ENCODE measurements at places on chromosomes 5 and 9.

DNA sequence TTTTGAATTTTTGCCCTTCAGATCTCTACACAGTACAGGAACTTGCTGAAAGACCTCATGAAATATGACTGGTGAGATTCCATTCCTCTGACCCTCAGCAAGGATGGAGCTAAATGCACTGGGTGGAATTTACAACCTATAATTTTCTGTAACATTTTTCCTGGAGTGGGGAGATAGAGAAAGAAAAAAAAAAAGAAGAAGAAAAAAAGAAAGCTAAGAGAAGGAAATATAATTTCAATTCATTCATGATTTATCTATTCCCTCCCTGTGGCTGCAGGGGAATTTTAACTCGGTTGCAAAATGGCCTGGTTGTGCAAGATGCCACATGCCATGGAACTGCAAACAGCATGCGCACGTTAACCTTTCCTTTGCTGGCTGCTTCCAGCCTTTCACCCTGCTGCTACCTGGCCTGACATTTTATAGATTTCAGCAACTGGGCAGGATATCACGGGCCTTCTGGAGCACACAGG, 155.4 kb downstream of the FSTL4 start:
- peak; percentile 21 for DNase-seq

DNA sequence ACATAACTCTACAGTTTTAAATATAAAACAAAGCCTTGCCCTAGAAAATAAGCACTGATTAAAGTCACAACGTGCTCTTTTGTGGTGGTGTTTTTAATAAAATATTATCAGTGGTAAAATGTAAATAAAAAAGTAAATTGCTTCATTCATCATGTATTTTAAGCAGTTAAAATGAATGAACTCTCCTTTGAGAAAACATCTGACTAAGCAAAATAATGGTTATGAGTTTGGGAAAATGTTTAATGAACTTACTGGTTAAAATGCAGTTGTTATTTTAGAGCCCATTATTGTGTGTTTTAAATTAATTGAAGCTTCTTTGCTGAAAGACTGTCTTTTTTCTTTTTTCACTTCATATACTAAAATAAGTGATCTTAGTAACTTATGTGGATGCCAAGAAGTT, 1007.5 kb upstream of the ARRDC3 start:
- DNase-seq = no peak

GRCh38 chr5:82308416-82308815, 30.3 kb upstream of the RPS23 start:
- DNase-seq = no peak

GRCh38 chr9:98318834-98319478, 63.5 kb upstream of the TBC1D2 start:
- DNase-seq = peak; percentile 69

DNA sequence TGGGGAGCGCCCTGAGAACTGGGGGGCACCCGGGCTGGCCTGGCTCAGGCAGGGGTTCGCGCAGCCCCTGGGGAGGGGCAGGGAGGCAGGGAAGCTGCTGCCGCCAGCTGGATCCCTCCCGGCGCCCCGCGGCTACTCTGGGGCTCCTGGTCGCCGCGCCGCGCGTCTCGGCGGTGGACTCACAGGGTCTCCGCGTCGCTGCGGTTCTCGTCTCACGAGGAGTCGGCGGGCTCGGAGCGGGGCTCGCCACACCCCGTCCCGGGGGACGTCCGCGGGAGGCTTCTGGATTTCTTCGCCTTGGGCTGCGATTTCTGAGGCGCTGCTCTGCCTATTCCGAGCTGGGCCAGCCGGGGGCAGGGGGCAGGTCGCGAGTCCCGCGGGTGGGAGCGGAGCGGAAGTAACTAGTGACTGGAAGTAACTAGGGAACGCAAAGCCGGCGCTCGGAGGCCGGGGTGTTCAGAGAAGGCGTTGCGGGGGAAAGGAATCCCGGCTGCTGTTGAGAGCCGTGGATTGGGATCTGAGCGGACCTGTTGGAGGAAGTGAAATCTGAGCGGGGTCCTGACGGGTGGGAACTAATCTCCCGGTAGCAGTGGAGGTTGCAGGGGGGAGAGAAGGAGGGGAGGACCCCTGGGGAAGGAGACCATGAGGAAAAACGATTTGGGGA, 511 bp downstream of the CYSTM1 start:
- DNase-seq = peak; percentile 76

DNA sequence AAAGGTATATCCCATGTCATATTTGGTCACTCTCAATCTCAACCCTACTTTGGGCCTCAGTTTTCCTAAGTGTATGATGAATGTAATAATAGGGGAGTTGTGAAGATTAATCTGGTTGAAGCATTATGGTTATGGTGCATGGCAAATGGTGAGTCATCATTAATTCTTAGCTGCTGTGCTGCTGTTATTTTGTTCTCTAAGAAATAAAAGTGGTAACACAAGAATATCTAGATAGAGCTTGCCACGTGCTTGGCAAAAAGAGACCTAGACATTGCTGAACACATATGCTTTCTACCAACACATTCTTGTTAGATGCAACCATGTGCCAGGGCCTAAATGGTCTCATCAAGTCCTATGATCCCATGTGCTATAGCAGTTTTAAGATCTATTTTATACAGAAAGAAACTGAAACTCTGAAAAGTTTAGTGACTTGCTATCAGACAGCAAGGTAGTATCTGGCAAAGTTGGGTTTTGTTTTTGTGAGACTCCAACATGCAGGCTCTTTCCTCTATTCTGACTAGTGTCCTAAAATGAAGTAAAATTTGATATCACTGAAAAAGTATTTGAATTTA, 699.9 kb upstream of the MEF2C start:
- DNase-seq = no peak

DNA sequence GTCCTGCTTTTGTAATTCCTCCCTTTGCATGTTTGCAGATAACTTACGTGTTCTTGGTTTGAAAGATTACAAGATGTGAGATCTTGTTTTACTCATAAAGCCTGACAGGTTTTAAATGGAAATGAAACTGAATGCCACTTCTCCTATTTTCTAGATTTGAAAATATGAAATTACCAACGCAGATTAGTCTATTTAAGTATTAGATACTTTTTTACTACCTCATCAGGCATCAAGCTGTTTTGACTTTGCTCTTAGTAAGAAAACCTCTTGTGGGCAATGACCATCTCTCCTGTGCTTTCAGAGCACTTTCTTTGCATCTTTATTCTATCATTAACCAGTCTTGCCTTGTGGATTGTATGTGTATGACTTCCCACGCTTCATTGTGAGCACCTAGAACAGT, 3.5 kb downstream of the DMXL1 start:
- DNase-seq = no peak

DNA sequence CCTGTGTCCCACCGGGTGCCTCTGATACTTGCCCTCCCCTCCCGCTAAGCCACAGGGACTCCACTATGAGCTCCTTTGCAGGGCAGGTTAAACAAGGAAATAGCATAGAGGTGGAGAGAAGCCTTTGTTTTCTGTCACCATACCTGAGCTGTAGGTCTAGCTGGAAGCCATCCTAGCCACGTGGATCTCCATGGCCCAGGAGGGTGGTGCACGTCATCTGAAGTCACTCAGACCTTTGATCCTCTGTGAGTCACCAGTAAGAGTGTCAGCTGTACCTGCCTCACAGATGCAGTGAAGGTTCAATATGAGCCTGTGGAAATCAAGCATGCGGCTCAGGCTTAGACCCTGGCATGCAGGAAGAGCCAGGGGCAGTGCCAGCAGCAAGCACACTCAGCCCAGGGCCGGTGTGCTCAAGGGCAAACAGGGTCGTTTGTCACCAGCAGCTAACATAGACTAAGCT, 55.1 kb downstream of the ASS1 start:
- DNase-seq = no peak

DNA sequence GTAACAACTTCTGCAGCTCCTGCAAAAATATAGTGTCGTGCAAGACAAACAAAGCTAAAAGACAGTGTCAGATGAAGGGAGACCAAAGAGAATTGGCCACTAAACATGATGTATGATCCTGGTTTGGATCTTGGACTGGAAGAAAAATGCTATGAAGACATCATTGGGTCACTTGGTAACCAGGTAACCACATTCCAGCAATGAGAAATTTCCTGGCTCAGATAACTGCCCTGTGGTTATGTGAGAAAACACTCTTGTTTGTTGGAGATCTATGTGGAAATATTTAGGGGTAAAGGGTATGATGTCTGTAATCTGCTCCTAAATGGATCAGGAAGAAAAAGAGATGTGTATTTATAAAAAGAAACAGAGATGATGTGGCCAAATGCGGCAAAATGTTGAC, 45.5 kb upstream of the ANKRD33B start:
- peak; percentile 62 for DNase-seq

DNA sequence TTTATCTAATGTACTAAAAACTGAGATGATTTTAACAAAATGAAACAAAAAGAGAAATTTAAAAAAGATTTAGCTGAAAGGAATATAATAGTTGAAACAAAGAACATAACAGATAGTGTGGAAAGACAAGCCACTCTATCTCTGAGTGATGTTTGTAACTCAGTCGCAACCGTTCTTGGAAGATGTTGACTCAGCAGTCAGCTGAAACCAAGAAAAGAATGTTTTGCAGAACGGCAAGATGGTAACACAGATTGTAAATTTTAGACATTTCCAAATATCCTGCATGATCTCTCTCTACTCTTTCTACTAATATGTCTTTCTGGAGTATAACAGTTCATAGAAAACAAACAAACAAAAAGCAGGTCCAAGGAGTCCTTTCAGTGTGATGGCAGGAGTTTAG, 746.1 kb upstream of the CDH6 start:
- no peak for DNase-seq

DNA sequence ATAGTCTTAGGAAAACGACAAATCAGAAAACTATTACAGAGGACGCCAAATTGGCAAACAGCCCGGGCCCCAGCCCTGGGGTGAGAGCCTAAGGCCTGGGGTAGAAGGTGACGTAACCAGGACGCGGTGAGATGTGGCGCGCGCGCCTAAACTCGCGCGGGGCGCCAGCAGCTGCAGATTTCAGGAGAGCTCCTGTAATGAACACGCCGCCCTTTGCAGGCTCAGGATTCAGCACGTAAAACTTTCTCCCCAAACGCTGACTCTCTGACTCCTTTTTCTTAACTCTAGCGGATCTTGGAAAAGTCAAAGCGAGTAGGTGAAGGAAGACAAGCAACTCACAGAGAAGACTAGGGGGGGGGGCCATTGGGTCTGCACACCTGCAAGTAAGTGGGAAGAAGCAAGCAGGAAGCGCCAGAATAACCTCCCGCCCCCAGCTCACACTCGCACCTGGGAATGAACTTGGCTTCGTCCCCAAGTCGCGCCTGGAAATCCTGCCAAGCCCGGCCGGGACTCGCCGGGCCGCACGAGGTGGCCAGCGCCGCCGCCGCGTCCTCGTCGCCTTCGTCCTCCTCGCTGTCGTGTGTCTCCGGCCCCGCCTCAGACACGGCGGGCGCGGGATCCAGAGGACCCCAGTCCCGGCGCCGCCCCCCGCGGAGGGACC, 822 bp downstream of the RASEF start:
- peak; percentile 6 for DNase-seq

DNA sequence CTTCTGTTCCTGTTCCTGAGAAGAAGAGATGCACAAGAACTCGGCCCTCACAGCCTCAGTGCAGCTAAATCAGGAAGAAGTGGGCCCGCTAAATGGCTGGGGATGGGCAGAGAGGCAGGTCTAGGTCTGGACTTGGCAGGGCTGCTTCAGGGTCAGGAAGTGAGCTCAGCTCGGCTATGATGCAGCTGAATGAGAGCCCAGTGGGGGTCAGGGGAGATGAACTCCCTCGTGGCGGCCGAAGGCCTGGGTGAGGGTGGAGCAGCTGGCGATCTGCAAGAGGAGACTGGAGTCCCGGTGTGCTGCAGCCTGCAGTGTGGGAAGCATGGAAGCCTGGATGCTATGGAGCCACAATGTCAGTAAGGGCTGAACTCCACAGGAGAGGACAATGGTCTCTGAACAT, 466.2 kb downstream of the SPOCK1 start:
- peak; percentile 41 for DNase-seq

GRCh38 chr5:108196276-108196675, 185.6 kb downstream of the FBXL17 start:
- DNase-seq = no peak

GRCh38 chr9:114049441-114050225, 28.5 kb downstream of the AMBP start:
- DNase-seq = no peak

GRCh38 chr9:131096269-131097125, at the start of gene AIF1L:
Gene AIF1L, plus strand, starts transcription at chr9:131096531. Its CDS starts 99 bp downstream, at chr9:131096630.
- no peak for DNase-seq

DNA sequence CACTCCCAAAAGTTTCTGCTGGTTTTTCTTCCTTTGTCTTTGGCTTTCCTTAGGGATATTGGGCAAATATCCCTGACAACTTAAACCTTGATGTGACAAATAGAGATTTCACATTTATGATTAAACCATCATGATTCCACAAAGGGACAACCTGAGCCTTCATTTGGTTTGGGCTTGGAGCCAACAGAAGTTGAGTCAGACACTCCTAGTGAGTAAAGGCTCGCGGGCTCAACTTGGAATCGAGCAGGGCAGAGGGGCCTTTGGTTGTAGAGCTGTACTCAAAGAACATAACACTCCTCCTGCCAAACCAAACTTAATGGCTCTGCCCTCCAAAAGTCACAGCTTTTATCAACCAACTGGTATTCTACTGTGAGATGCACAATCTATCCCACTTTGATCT, 290.2 kb upstream of the MAP3K1 start:
- no peak for DNase-seq

- DNase-seq = no peak
Observed at GRCh38 chr9:19484699-19485098, 75.9 kb downstream of the ACER2 start.

DNA sequence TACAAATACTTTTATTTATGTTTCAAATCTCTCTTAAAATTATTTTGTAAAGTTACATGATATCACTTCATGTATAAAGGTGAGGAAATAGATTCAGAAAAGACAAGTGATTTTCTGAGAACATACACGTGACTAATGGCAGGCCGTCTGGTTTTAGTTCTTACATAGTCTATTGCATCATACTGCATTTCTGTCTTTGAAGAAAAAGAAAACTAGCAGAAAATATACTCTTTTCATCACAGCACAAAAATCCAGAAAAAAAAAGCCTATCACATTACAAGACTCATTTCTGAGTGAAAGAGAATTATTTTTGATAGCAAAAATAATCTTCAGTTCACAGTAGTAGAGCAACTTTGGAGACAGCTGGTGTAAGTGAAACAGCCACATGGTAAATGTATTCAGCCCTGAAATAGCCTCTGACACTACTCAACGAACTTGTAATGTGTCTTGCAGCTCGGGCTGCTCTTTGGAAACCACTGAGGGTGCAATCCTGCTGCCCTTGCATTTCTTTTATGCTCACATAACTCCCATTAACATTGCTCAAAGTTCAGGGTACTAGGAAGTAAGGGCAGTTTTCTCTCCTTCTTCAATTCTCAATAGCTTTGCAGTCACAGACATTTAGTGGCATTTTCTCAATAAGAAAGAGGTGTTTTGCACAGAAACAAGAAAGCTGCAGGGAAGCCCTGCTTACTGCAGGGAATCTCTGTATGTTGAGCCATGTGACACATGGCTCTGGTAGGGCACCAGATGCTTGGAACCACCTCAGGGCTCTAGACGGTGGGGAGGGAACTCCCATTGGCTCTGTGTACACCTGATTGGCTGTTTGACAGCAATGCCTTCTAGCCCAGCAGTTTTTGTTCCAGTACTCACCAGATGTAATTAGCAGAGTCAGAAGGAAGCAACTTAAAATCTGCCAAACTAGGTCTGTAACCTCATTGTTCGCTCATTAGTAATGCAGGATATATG, 845.3 kb upstream of the PTPRD start:
- DNase-seq = no peak

GRCh38 chr5:150464554-150465012, 15.0 kb upstream of the RPS14 start:
- DNase-seq = peak; percentile 82
